ENCODE measurements at places on chromosomes 5 and 9.

GRCh38 chr5:114223866-114224265, 138.0 kb upstream of the KCNN2 start:
- H3K4me3 ChIP-seq = no peak overlapping the region
- no peak for DNase-seq
- H3K4me1 ChIP-seq = no peaks in the 10 kb centered on the region
- H3K36me3 ChIP-seq = no peaks in the 10 kb centered on the region

DNA sequence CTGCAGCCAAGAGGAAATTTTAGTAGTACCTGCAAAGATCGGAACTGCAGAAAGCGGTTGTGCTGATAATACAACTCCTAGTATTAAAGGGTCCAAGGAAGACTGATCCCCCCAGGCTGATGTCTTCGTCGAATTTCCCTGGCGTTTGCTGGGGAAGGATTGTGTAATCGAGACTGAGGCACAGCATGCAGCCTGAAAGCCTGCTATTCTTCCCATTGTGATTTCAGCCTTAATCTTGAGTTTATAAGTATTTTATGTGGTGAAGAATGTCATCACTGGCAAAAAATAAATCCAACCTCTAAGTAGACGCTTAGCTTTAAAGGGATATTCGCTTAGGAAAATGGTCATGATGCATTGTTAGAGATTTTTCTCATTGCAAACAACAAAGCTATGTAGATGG, 21.3 kb upstream of the LMX1B start:
- H3K27ac ChIP-seq = no peak overlapping the region
- no peaks in the 10 kb centered on the region for H3K36me3 ChIP-seq
- H3K27me3 ChIP-seq = peaks cover 3% of the 10 kb centered on the region

- H3K27ac ChIP-seq = no peak overlapping the region
- H3K4me3 ChIP-seq = no peak overlapping the region
- DNase-seq = no peak
Observed at GRCh38 chr5:31350395-31350794, 156.9 kb downstream of the CDH6 start.

DNA sequence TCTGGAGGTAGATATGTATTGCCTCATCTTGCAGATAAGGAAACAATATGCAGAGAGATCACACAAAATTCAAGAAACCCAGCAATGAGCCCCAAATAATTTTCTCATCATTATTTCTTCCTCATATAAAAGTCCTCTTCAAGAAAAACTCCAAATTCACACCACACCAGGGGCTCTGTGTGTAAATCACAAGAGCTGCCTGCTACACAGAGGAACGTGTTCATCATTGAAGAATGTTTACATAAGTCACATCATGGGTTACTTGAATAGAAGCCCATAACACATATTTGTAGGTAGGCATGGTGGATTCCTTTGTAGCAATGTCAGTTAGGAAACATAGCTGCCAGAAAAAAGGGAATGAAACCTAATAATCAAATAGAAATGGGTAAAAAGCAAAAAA, 308.1 kb upstream of the TLE4 start:
- H3K4me1 ChIP-seq = no peaks in the 10 kb centered on the region
- DNase-seq = no peak
- no peak overlapping the region for H3K4me3 ChIP-seq
- H3K27ac ChIP-seq = no peak overlapping the region

DNA sequence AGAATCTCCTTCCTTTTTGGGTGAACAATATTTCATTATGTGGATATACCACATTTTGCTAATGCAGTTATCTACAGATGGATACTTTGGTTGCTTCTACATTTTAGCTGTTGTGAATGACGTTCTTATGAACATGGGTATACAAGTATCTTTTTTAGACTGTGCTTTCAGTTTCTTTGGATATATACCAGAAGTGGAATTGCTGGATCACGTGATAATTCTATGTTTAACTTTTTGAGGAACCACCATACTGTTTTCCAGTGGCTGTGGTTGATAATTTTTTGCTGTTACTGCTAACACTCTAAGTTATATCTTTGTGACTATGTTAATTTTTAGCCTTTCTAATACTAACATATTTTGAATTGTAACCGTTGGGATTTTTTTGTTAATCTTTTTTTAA, 12.5 kb downstream of the WDR70 start:
- H3K27ac ChIP-seq = no peak overlapping the region
- H3K27me3 ChIP-seq = no peaks in the 10 kb centered on the region
- no peak overlapping the region for H3K4me3 ChIP-seq
- no peak for DNase-seq
- no peaks in the 10 kb centered on the region for H3K4me1 ChIP-seq

DNA sequence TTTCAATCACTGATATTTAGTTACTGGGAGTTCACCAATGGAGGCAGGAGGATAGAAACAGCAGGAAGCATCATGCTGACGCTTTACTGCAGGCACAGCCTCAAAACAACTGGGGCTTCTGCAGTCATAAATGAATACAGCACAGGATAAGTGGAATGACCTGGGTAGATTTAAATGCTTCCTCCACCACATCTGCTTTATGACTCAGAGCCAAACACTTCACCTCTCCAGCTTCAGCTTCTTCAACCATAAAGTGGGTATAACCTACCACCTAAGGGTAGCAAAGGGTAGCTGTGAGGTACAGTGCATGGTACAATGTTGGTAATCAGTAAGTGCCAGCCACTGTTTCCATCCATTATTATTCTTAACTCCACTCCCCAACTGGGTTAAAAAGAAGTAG, 28.4 kb downstream of the RASEF start:
- no peaks in the 10 kb centered on the region for H3K27me3 ChIP-seq
- no peaks in the 10 kb centered on the region for H3K36me3 ChIP-seq
- no peak overlapping the region for H3K27ac ChIP-seq
- DNase-seq = no peak
- no peak overlapping the region for H3K4me3 ChIP-seq
- no peaks in the 10 kb centered on the region for H3K4me1 ChIP-seq

DNA sequence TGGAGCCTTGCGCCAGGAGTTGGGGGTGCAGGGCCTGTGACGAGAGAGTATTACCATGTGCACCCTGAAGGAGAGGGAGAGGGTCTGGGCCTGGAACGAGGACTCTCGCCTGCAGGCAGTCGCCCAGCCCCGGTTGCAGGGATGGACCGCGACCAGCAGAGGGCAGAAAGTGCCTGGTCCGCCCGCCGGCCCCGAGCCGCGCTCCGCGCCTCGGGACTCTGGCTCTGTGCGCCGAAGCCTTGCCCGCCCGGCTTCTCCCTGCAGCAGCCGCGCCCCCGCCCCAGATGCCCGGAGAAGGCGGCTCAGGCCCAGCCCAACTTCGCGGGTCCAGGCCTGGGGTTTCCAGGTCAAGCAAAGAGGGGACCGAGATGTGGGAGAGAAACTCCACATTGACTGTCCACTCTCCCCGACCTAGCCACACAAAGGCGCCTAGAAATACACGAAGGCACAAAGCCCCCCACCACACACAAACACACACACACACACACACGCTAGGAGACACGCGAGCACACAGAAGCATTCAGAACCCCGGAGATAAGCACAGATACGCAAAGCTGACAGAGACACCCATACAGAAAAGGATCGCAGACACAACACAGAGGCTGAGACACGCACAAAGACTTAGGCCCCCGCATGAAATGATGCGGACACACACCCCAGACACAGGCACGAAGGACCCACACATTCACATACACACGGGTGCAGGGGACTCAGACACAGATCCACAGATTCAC, 2.0 kb upstream of the LMX1B start:
- DNase-seq = peak; percentile 55
- H3K36me3 ChIP-seq = no peaks in the 10 kb centered on the region
- H3K4me1 ChIP-seq = peaks cover 31% of the 10 kb centered on the region
- H3K4me3 ChIP-seq = peak overlapping the region; percentile 35

DNA sequence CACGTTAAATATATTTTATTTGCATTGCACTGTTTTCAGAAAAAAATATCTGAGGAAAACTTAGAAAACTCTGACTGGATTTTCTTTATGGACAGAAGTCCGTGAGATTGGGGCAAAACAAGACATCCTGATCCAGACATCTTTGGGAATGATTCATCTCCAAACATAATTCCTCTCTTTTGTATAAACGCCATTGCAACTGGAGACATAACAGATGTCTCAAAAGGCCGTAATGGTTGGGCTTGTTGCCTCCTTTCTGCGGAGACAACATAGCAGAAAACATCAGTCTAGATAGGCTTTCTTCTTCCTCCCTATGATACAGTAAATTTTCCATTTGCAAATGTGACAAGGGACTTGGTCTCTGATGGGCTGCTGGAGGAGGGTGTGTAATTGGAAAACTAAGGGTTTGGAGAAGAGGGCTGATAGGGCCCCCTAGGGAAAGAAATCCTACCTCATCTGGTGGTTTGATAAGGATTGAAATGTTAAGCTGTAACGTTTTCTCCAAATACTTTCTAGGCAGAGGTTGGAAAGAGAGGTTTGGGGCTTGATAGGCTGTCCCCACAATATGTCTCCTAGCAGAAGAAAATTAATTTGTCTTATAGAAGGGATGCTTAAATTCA, 631.5 kb upstream of the ST8SIA4 start:
- H3K27ac ChIP-seq = no peak overlapping the region
- no peaks in the 10 kb centered on the region for H3K36me3 ChIP-seq
- no peaks in the 10 kb centered on the region for H3K4me1 ChIP-seq
- no peak overlapping the region for H3K4me3 ChIP-seq
- no peaks in the 10 kb centered on the region for H3K27me3 ChIP-seq
- no peak for DNase-seq

DNA sequence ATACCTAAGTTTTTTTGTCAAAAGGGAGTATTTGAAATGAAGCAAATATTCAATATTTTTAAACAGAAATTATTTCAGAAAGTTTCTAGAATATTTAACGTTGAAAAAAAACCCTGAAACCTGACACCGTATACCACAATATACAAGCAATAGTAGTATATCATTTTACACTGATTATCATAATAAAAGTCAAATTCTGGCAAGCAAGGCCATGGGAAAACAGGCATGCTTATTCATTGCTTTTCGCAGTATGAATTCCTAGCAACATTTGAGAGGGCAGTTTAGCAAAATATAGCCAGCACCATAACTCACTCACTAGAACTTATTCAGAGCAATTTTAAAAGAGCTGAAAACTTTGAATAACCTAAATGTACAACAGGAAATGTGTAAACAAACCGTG, 46.1 kb downstream of the ERAP1 start:
- DNase-seq = no peak
- H3K4me1 ChIP-seq = no peaks in the 10 kb centered on the region
- no peak overlapping the region for H3K4me3 ChIP-seq

GRCh38 chr5:162607879-162608278, 540.3 kb downstream of the GABRG2 start:
- no peaks in the 10 kb centered on the region for H3K4me1 ChIP-seq
- no peaks in the 10 kb centered on the region for H3K27me3 ChIP-seq
- H3K27ac ChIP-seq = no peak overlapping the region
- no peak for DNase-seq

GRCh38 chr5:9288234-9288633, 257.6 kb downstream of the SEMA5A start:
- no peaks in the 10 kb centered on the region for H3K4me1 ChIP-seq
- no peak for DNase-seq
- H3K36me3 ChIP-seq = no peaks in the 10 kb centered on the region
- H3K27me3 ChIP-seq = no peaks in the 10 kb centered on the region

DNA sequence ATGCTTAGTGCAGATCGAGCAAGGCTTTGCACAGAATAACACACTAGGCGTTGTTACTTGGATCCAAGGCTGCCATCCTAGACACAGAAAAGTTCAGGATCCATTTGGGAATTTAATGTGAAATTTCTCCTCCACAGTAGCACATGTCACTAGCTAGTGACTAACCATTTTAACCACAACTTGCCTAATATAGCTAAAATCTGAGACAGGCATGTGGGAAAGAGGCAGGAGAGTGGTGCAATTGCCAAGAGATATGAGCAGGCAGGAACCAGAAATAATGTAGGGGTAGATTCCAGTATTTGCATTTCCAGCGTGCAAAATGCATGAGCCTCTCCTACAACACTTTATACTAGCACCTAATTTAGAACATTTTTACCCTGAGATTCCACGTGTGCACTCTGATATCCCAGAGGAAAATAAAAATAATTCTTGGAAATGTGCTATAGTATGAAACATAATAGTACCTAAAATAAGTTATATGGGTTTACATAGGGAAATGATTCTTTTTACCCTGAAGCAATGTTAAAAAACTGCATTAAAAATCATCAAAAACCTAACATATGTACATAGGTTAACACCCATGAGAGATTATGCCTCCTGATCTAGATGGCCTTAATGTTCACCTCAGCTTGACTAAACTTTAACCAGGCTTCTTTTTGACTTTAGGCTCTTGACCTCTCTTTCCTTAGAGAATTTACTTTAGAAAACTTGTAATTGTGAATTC, 1230.6 kb upstream of the NUDT12 start:
- H3K4me1 ChIP-seq = no peaks in the 10 kb centered on the region
- no peak overlapping the region for H3K4me3 ChIP-seq
- H3K36me3 ChIP-seq = no peaks in the 10 kb centered on the region

DNA sequence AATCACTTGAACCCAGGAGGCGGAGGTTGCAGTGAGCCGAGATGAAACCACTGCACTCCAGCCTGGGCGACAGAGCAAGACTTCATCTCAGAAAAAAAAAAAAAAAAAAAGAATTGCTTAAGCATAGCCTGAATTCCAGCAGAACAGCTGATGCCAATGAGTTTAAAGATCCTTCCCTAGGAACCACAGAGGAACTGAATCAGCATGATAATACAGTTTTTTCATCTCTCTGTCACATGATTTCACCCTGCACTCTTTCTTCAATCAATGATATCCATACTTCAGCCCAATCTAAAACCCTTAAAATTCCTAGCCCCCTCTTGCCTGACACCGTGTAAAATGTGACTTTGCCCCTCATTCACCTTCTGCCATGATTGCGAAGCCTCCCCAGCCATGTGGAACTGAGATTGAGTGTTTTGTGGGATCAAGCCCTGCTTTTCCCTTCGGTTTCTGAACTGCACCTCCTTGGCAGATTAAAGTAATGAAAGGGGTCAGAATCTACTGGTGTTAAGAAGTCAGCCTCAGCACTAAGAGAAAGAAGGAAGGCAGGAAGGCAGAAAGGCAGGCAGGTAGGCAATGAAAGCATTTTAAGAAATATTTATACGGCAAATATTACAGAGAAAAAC, 20.9 kb upstream of the DMXL1 start:
- H3K36me3 ChIP-seq = no peaks in the 10 kb centered on the region
- DNase-seq = no peak
- H3K4me1 ChIP-seq = no peaks in the 10 kb centered on the region
- no peak overlapping the region for H3K4me3 ChIP-seq
- no peak overlapping the region for H3K27ac ChIP-seq

GRCh38 chr5:141933151-141933550, 9.5 kb downstream of the DELE1 start:
- H3K27me3 ChIP-seq = no peaks in the 10 kb centered on the region
- DNase-seq = no peak
- H3K4me3 ChIP-seq = no peak overlapping the region

GRCh38 chr5:149951138-149951749, 6.7 kb upstream of the PDE6A start:
- no peak for DNase-seq
- H3K36me3 ChIP-seq = no peaks in the 10 kb centered on the region
- H3K27me3 ChIP-seq = no peaks in the 10 kb centered on the region
- no peak overlapping the region for H3K27ac ChIP-seq

- DNase-seq = no peak
- no peak overlapping the region for H3K27ac ChIP-seq
- no peaks in the 10 kb centered on the region for H3K4me1 ChIP-seq
- H3K4me3 ChIP-seq = no peak overlapping the region
Observed at GRCh38 chr9:136875155-136875554, 9.0 kb upstream of the EDF1 start.
